ENCODE measurements at places on chromosomes 4 and X.

GRCh38 chr4:156961196-156962057 lies 10.2 kb downstream of the PDGFC start:
- DNase-seq = no peak

DNA sequence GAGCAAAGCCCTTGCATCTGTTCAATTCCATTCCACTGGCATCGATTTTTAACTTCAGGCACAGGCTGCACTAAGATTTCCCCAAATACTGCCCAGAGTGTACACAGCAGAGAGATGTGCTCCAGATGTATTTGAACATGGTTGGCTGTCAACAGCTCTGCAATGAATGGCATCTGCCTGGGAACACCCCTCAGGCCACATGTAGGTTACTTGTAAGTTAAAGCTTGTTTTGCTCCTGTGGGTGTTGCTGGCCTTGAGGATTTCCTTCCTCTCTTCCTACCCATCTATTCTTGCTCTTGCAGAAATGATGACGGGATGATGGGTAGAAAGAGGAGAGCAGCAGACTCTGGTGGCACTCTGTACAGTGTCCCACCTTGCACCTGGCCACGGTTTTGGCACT lies 69.3 kb upstream of the HELT start:
- DNase-seq = no peak

- DNase-seq = peak; percentile 72
These were observed 4.8 kb downstream of the SLC49A3 start for GRCh38 chr4:683982-684622.

- DNase-seq = no peak
These were observed 117.2 kb downstream of the KDM6A start for GRCh38 chrX:44989995-44990770.

GRCh38 chrX:11364835-11365234 lies 71.6 kb downstream of the AMELX start:
- no peak for DNase-seq

DNA sequence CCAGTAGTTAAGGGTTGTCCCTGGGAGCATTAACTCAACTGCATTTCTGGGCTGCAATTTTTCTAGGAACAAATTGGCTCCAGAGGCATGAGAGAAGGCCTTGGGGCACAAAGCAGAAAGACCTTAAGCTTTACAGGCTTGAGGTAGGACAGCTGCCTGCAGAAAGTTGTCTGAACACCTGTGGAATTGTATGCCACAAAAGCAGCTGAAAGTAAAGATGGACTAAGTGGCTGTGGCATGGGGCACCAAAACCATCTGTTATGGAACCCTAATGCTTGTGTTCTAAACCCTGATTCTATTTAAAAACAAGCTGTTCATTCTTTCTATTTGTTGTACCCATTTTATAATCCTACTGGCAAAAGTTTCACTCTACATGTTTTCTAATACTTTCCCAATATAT lies 515.2 kb downstream of the GLUD2 start:
- DNase-seq = no peak

GRCh38 chr4:4386736-4387392 lies at the start of gene NSG1:
Gene NSG1 (plus strand): TSS chr4:4387102. CDS start chr4:4387630, 528 bp downstream.
- peak; percentile 67 for DNase-seq

- no peak for DNase-seq
These were observed 72.6 kb downstream of the UCHL1 start for GRCh38 chr4:41329361-41329760.

GRCh38 chr4:14671146-14671545 lies 331.1 kb upstream of the CPEB2 start:
- DNase-seq = no peak

- DNase-seq = no peak
These were observed 86.2 kb upstream of the HPRT1 start for GRCh38 chrX:134373736-134374135.

GRCh38 chrX:139720136-139720535 lies 12.2 kb upstream of the MCF2 start:
- no peak for DNase-seq
